ENCODE measurements at places on chromosomes 12 and 14.

DNA sequence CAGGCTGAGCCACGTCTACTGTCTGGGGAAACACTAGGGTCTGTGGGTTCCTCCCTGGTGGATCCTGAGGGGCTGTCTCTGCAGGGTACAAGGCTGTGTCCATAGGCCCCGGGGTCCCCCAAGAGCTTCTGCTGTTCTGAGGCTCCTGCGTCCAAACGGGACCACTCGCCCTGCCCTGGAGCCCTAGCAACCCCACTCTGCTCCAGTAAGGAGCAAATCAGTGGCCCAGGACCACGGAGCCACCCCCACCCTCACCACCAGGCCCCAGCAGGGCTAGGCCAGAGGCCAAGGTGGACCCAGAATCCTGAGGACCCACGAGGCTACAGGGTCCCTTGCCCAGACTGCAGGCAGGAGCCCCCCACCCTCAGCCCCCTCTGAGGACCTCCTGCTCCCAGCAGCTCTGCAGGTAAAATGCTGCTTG is 75.1 kb upstream of the GALNT9 start:
- no peak for DNase-seq

DNA sequence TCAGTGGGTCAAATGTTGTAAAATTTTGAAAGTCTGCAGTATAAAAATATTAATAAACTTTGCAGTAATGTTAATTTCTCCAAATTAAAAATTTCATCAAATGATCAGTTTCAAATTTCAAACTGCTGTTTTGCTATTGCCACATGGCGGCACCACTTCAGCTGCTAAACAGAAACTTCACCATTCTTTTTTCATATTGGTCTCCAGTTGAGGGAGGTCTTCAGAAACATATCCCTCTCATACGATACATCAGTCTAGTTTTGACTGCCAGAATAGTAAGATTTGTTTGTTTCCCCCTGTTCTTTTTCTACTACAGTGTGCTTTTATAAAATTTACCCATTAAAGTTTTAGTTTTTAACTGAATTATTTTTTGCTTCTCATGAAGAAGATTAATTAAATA is 4.2 kb upstream of the TRHDE start:
- DNase-seq: no peak

DNA sequence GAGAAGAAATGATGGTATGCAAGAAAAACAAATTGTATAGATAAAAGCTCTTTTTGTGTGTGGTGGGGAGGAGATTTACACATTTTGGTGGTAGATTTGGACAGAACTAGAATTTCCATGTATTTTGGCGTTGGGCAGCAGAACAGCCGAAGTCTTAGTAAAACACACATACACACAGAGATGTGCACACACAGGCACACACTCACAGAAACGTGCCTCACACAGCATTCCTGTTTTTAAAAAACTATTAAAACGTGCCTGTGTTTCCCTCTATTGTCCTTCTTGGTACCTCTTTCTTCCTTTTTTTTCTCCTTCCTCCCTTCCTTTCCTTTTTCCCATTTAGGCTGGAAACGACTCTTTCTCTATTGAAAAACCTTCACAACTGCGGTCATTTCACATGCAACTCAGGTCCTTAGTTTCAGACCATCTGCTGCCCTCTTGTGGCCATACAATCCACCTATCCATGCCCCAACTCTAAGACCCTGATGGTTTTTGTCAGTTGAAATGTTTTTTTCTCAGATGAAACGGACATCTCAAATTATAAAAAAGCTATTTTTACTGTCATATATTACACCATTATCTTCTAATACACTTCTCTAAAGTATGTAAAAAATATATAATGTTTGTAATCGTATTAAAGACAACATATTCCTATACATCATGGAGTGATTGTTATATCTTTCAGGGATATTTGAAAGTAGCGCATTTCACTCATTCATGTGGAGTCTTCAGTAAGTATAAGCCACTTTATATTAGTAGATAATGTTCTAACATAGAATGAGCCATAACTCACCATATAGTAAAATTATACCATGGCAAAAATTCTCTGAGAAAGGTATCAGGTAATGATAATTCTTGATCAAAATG is 386.7 kb upstream of the NOVA1 start:
- peak; percentile 17 for DNase-seq

DNA sequence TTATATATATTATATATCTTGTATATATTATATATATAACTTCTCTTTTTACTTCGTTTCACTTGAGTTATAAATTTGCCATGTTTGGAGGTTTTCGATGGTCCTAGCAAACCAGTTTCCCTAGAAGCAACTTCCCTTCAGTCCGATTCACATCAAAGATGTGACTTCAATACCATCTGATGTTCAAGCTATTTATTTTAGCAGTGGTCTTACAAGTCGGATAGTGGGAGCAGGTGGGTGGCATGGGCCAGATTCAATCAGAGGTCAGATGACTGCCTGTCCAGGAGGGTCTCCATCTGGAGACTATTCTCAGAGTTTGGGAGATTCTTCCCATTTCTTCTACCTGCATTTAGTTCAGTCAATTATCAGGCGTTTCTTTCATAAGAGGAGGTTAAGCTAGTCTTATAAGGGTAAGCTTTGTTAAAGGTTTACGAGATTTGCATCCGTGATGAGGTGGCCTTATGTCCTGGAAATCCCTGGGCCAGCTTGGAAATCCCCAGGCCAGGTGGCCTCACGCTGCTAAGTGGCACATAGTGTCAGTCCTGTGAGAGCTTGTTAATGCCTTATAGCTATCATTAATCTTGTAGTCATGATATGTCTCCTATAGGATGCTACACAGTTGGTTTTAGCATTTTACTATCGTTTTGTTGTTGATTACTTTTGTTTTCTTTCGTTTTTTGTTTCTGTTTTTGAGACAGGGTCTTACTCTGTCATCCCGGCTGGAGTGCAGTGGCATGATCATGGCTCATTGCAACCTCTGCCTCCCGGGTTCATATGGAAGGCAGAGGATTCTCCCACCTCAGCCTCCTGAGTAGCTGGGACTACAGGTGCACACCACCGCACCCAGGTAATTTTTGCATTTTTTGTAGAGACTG is 145.8 kb downstream of the BICD1 start:
- DNase-seq: no peak

DNA sequence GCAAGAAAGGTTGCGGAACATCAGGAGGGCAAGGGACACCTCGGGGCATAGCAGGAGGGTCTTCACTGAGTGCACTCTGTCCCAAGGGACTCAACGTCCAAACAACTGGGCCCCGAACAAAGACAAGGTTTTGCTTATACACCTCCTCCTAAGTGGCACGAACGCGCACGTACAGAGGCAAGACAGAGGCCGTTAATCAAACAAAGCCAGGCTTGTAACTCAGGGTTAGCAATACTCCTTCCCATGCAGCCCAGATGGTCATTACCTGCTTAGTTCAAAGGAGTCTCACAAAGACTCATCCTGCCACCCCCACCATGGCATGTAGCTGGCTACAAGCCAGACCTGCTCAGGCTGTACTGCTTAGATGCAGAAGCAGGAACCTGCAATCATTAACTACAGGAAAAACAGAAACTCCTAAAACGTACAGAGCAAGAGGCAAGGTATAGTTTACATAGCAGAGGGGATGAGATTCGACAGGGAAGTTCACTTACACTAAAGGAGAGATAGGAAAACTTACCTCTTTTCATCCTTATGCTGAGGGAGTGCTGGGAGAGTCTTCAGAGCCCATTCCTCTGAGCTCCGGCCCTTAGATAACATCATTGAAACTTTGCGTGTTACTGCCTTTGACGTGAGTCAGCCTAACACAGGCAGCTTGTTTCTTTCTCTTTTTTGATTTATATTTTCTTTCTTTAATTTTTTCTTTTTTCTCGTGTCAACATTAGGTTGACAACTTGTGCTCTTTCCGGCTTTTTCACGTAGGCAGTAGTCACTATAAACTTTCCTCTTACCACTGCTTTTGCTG is 1319.1 kb downstream of the TMEM121 start:
- DNase-seq: no peak

DNA sequence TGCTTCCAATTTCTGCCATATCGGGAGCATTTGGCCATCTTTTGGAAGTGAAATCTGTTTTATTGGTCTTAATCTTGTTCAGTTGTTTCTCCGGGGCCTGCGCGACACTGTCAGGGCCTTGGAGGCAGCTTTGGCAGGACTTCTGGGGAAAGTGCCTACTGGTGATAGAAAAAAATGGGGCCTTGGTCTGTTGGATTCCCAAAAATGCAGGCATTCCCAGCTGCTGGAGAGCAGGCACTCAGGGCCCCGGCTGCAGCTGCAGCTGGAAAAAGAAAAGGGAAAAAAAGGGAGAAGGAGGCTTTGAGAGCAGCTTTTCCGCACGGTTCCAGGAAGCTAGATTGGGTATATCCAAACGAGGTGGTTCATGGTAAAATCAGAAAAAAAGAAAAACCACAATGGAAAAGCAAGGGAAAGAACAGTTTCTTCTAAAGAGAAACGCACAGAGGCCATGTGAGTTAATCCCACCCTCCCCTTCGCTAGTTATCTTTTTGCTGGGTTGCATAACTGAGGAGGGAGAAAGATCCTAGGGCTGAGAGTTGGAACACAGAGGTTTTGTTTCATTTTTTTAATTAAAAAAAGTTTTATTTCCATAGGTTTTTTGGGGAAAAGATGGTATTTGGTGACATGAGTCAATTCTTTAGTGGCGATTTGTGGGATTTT is 134.7 kb upstream of the RFLNA start:
- peak; percentile 12 for DNase-seq

DNA sequence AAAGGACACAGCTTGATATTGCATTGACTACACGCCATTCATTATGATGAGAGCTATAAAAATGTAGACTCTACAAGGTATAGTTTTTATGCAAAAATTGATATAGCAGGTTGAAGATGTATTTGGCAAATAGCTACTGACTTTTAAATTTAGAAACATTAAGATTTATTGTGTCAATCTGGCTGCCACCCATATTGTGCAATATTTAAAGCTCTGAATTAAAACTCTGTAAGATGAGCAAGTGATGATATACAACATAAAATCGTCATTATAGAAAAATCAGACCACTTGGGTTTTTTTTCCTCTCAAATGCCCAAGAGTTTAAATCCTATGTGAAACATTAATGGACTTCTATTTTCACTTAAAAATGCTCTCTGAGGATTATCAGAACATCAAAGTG is 36.8 kb upstream of the E2F7 start:
- no peak for DNase-seq

- DNase-seq: no peak
Measured at GRCh38 chr14:98173305-98173704, 1098.7 kb downstream of the BCL11B start.

GRCh38 chr14:91125801-91126200 is 11.9 kb downstream of the DGLUCY start:
- no peak for DNase-seq

GRCh38 chr12:3085341-3086139 is 8.4 kb downstream of the TSPAN9 start:
- DNase-seq: no peak

DNA sequence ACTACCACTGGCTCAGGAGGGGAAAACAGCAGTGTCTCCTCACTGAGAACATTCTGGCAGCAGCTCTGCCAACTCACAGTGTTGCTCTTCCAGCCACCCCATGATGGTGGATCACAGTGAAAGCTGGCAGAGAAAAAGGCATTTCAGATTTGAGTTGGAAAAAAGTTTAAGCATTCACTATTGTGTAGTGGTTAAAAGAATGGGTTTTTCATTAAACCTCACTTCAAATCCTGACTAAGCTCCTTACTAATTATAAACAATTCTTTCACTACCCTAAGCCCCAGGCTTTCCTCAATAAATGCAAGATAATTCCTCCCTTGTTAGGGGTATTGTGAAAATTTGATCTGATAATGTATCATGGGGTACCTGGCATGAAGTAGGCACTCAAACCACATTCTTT is 518.1 kb downstream of the SNAPC1 start:
- DNase-seq: no peak

DNA sequence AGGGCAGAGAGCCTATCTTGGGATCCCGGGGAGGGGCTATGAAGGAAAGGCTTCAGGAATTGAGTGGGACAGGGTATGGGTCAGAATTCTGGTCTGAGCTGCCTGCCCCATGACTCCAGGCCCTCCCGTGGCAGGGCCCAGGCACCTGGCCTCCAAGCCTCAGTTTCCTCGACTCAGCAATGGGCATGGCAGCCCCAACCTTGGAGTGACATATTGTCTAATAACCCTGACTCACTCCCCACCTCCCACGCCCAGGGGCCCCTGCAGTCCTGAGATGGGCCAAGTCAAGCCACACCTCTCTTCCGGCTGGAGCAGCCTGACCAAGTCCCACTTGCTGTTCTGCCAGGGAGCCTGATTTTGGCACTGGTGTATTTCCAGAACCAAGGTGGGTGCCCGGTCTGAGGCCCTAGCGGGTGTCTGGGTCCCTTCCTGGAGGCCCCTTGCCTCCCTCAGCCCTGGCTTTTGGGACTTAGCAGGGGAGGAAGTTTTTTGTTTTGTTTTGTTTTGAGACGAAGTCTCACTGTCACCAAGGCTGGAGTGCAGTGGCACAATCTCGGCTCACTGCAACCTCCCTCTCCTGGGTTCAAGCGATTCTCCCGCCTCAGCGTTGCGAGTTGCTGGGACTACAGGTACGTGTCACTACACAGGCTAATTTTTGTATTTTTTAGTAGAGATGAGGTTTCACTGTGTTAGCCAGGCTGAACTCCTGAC is 40.3 kb upstream of the RCOR1 start:
- DNase-seq: no peak

GRCh38 chr12:94167756-94168416 is 19.5 kb downstream of the PLXNC1 start:
- no peak for DNase-seq

DNA sequence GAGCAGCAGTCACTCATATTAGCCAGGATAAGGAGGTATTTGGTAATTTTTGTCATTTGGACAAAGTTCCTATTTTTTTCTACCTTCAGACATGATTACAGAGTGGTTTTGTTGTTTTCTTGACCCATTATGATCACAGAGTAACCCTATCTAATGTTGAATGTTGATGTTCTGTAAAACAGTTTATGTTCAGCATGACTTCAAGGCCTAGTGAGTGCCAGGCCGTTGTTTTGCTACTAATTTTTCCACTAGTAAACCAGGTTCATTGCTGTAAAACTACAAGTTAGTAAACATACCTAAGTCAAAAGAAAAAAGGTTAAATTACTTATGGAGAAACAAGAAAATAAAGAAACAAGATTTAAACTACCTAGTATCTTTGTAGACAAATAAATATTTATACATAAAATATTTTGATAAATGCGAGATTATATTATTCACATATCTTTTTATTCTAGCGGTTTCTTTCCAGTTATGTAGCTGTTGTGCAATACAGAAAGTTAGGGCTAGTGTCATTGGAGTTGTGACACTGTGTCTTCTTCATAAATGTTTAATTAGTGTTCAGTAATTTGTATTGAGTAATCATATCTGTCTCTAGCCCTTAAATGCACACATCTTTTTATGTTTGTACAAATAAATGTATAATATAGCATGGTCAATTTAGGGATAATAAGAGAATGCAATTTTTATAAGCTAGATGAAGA is 16.5 kb downstream of the ETNK1 start:
- no peak for DNase-seq

DNA sequence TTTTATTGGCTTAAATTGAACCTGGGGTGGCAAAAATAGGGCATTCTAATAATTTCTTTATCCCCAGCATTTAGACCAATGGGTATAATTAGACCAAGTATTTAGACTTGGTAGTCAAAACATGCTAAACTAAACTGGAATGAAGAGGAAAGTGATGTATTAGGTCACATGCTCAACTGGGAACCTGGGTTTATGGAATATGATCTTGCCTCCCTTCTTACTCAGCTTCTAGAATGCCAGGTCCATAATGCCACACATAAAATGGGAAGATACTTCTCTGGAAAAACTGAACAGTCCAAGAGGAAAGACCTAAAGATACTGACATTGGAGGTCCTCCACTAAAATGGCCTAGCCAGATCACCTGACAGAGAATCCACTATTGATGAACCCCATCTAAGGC is 6.2 kb upstream of the BIN2 start:
- no peak for DNase-seq

All from AG08395 (cell line).